AG10803 (cell line): ENCODE measurements at places on chromosomes 2 and 18.
A peak's percentile ranks its signal among the peaks of the same experiment; 100 is the strongest.

- DNase-seq: peak; percentile 44
Observed at GRCh38 chr2:145230546-145230945, 710.6 kb upstream of the ZEB2 start.

GRCh38 chr2:233107831-233108300 lies 47.7 kb downstream of the INPP5D start:
- DNase-seq: no peak

DNA sequence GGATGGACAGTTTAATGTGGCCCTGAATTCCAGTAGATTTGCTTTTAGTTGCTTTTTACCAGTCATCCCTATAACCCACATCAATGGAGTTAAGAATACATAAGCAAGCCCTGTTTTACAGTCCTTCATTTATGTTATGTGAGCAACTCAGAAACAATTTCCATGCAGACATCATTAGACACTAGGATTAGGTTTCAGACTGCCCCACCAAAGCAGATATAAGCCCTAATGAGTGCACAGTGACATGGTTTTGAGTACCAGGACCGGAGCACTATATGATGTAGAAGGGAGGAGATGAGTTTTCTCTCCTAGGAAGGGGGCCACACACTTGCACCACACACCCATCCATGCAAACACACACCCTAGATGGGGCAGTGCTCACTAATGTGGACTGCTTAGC lies 15.5 kb downstream of the KCNS3 start:
- DNase-seq: no peak

DNA sequence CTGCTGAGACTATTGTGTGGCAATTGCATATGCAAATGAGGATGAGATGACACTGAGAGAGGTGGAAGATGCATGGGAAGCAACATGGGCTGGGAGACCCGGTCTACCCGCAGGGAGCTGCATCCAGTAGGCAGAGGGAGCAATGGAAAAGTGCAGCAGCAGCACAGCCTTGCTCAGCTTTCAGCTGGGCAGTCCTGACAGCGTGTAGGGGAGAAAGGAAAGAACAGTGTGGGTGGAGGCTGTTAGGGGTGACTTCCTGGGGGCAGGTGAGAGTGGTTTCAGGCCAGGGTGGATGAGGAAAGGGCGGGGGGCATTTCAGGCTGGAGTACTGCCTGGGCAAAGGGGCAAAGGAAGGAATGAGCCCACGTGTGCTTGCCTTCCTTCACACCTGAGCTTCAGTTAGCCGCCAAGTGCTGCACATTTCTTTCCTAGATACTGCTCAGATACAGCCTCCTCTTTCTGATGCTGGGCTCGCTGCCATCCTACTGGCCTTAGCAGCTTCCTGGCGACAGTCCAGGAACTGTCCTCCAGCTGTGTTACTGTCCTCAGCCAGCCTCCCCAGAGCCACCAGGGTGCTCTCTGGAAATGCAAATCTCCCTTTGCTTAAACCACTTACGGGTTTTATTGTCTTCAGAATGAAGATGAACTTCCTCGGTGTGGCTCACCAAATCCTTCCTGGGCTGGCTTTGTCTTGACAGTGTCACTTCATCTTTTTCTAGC lies 276.3 kb downstream of the TSN start:
- peak; percentile 18 for DNase-seq

GRCh38 chr2:136527560-136527959 lies 237.8 kb upstream of the THSD7B start:
- no peak for DNase-seq

DNA sequence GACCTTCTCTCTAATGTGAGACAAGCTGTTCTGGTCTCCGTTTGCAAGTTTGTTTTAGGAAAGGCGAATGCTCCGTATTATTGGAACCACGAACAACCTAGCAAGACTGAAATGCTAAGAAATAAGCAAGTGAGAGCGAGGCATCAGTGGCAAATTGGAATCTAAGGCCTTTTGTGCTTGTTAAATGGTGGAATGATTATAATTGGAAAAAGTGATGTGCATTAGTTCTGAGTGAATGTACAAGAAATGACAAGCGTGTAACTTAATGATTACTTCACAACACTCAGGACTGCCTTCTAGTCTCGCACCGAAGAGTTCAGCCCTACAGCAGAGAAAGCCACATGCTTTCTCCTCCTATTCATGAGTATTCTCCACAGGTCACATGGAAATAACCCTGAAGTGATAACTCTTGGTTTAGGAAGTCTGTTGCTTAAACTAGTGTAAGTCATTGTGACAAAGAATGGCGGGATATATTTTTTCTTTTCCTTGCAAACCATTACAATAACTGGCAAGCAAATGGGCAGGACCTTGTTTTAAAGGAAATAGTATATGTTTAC lies 392.2 kb upstream of the FIGN start:
- DNase-seq: no peak

GRCh38 chr2:63903003-63903402 lies 61.3 kb downstream of the UGP2 start:
- peak; percentile 9 for DNase-seq

DNA sequence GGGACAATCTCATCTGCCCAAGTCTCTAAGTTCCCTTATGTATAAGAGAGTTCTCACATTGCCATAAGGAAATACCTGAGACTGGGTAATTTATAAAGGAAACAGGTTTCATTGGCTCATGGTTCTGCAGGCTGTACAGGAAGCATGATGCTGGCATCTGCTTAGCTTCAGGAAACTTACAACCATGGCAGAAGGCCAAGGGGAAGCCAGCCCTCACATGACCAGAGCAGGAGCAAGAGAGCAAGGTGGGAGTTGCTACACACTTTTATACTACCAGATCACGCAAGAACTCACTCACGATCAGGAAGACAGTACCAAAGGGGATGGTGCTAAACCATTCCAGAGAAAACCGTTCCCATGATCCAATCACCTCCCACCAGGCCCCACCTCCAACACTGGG lies 73.9 kb downstream of the PRKRA start:
- no peak for DNase-seq

- DNase-seq: no peak
Observed at GRCh38 chr2:45433363-45433762, 177.7 kb downstream of the SRBD1 start.

GRCh38 chr2:62348700-62349099 lies 152.8 kb downstream of the B3GNT2 start:
- DNase-seq: no peak

GRCh38 chr2:174337337-174338146 lies 2.8 kb downstream of the SP9 start:
- DNase-seq: peak; percentile 50

- peak; percentile 70 for DNase-seq
Observed at GRCh38 chr18:57780706-57781347, 22.3 kb downstream of the ATP8B1 start.

- DNase-seq: peak; percentile 31
Observed at GRCh38 chr18:56702946-56703345, 51.8 kb downstream of the WDR7 start.

DNA sequence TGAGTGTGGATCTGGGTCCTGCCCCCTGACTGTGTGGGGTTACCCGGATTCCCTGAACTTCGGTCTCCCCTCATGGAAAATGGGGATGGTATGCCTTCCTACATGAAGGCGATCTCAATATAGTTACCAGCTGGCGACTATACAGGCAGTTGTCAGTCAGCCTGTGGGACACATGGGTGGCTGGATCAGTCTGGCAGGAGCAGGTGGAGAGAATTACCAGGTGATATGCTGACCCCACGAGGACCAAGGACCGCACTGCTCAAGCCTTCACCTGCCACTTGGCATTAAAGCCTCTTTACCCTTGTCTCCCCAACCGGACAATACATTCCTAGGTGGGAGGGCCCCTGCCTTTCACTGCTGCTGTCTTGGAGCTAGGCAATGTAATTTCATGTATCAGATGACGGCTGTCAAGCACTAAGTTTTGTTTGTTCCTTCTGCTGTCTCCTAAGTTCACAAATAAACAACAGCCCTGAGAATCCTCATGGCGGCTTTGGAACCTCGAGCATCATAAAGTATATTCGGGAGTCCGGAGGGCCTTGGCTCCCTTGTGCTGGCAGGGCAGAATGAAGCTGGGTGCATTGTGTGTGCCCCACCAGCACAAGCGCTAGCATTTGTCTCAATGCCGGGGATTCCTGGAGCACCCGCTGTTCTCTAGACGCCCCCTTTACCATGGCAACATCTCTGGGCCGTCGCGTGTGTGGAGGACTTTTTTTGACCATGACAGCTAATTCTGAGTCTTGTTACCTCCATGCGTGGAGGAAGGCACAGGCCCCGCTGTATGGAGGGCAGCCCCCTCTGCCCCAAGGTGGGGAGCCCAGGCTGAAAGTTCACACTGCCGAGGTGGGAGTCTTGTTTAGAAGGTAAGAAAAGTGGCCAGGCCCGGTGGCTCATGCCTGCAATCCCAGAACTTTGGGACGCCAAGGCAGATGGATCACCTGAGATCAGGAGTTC lies 48.6 kb downstream of the PDCL3 start:
- no peak for DNase-seq

GRCh38 chr2:192828175-192828574 lies 633.4 kb upstream of the TMEFF2 start:
- DNase-seq: no peak

DNA sequence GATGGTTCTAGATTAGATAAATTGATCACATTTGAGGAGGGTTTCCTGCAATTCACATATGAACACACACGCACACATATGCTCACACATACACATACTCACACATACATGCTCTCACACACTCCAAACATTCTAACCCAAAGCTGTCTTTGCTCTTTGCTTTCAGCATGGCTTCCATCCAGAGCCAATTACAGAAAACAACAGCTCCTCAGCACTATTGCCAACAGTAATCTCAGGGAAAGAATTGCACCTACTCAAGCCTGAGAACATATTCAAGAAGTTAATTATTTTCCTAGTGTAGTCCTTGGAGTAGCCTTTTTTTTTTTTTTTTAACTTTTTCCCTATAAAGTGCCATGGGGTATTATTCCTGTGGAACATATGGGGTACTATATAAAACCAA lies 246.9 kb upstream of the PARD3B start:
- DNase-seq: no peak

DNA sequence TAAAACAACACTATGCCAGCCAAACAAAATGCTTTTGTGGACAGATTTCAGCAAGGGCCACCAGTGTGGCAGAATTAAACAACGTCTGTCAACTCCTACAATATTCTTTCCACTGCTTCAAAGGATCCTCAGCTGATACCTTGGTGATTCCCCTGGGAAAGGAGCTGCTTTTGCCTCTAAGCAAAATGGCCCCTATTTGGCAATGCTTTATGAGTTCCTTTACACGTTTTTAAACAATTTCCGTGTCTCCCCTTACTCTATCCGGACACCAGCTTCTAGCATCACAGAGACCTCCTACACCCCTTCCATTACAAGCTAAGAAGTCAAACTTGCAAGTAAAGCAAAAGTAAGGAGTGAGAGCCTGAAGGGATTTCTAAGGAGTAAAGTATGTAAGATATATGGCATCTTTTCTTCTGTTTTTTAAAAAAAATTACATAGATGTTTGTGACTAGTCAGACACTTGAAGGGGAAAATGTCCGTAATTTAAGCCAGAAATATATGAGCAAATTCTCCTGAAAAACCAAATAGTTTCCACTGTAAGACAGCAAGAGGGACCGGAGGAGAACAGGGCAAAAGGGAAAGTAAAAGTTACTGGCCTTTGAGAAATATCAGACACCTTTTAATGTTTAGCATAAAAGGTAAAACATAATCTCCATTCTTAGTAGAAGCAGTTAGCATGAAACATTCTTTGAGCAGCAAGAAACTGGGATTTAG lies 1.9 kb downstream of the SOS1 start:
- DNase-seq: no peak

DNA sequence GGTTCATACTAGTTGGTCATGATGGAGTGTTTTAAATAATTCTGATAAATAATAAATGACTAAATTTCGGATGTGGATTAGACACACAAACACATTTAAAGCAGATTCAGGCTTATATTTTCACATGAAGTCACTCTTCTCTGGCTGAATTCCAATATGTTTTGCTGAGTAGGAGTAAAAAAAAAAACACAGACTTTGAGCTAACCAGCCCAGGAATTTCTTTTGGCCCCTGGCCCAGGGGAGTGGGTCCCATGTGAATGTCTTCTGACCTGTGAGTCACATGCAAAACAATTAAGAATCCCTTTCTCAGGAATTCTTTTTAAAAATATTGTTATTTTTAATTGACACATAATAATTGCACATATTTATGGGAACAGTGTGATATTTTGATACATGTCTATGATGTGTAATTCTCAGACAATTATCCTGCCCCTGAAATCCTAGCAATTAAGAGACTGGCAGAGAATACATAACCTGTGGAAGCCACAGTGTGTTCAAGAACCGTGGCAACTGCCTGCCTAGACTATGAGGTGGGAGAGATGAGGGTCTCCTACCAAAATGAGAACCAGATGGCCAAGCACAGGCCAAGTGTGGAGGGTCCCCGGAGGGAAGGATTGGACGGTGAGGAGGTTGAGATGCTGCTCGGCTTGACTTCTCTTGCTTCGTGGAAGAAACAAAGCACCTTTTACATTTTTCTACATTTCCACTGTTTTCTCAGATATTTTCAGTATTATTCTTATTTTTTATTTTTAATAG lies 236.4 kb downstream of the PIEZO2 start:
- DNase-seq: peak; percentile 41

- no peak for DNase-seq
Observed at GRCh38 chr2:168538534-168538933, 82.5 kb downstream of the CERS6 start.

GRCh38 chr2:20624156-20624883 lies 26.6 kb downstream of the HS1BP3 start:
- DNase-seq: no peak

GRCh38 chr2:239261356-239261755 lies 139.5 kb downstream of the HDAC4 start:
- DNase-seq: no peak

DNA sequence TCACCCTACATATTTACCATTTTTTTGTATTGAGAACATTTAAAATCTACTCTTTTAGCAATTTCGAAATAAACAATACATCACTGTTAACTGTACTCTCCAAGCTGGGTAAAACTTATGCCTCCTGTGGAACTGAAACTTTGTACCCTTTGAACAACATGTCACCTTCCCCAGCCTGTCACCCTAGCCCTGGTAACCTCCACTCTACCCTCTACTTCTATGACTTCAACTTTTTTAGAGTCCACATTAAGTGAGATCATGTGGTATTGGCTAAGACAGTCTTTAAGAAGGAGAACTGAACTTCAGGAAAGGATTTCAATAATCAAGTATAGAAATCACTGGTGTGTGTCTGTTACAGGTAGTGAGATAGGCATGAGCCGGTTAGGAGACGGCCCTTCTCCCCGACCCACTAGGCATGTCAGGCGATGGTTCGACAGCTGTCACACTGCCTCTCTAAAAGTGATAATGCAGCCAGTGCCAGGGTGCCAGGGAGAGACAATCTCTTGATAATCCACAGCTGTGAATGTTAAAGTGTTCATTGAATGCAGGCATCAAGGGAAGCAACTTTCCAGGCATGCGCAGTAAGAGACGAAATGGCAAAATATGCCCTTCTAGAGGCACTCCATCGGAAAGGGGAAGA lies 74.6 kb upstream of the RNF152 start:
- no peak for DNase-seq
